ENCODE measurements at places on chromosomes 11 and 22.

DNA sequence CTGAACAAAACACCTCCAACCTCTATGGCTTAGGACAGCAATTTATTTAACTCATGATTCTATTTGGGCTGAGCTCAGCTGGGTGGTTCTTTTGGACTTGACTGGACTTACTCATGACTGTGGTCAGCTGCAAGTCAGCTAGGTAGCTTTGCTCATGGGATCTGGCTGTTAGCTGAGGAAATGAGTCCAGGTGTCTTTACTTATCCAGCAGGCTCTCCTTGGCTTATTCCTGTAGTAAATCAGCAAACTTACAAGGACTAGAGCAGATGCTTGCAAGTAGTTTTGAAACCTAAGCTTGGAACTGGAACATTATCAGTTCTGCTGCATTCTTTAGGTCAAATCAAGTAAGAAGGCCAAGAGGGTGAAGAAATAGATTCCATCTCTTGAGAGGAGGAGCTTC lies 8.0 kb upstream of the HIKESHI start:
- DNase-seq = no peak

DNA sequence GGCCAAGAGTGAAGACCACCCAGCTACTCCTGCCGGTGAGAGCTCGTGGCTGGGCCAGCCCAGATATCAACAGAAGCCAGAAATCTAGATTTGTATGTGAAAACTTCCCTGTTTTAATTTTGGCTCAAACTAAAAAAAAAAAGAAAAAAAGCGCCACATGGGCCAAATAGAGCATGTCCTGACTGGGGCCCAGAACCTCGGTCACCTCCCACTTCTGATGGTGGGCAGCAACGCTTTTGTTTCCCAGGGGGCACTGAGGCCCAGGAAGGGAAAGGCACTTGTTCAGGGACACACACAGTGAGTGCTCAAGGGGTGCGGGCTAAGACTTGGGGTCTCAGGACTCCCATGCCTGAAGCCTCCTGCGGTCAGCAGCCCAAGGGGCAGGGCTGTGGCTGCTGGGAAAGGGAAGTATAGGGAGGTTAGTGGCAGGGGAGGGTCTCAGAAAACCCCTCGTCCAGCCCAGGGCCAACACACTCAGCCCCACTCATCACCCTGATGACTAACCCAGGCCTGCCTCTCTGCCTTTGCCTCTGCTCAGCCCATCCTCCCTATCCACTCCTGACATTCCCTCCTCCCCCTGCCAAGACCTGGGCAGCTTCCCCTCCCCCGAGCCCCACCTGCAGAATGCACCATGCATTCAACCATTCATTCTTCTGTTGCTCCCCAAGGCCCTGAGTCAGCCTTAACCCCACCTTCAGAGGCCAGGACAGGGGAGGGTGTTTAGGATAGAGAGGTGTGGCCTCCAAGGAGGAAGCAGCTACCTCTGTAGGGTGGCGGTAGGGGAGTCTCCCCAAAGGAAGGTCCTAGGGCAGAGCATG lies 30.0 kb upstream of the TCF20 start:
- no peak for DNase-seq

DNA sequence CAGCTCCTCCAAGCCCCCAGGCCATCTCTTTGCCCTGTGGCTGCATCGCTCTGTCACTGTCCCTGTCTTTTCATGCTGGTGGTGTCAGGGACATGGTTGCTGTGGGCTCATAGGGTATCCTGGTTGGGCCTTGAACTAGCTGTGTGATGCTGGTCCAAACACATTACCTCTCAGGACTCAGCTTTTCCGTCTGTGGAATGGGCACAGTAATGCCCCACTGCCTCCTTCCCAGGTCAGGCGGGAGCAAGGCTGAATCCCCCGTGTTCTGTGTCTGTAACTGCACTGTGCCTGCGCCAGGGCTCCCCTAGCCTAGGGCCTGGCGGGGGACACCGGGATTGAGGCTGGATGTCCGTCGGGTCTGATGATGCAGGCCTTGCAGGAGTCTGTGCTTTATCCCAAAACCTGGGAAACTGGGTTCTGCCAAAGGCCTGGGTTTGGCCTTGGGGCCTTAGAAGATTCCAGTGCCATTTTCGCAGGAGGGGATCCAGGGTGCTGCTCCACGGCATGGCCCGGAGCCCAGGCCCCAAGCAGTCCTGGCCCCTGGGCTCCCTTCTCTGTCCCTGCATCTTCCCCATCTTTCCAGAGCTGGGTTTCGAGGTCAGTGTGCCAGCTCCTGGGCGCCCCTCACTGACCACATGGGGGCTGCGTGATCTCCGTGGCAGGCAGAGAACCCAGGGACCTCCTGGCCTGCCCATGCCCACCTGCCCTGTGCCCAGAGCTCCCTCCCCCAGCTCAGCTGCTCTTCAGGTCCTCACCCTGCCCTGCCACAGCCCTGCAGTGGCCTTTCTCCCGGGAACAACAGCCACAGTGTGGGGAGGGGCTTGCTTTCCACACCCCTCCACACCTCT lies 32.7 kb upstream of the CELSR1 start:
- no peak for DNase-seq

DNA sequence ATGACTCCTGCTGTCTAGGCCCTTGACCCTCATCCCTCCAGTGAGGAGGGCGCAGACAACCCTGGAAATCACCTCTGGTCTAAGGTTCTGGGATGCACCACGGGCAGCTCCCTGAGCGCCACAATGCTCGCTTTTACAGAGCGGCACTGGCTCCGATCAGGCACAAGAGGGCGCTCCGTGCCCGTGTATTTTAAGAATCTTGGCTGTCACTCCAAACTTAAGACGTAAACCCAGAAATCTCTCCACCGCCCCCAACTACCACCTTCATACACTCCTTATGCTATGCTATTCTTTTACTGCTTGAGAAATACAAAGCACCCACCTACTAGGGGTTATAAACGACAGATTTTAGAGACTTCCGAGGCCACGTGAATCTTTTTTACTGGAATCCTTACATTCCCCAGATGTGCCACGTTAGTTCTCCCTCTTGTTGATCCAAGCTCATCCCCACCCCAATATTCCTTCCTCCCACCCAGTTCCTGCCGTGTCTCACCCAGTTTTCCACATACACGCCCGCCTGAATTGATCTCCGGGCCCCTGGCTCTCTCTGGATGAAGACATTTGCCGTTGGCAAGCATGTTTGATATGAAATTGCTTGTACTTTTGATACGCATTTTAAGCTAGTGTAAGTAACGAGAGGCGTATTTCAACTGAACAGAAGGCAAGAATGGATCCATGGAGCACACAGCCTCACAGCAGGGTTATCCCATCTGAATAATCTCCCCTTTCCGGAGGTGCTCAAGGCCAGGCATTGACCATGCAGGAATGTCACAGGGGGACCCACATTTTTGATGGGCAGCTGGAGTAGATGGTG lies 453.5 kb downstream of the OPCML start:
- peak; percentile 18 for DNase-seq

DNA sequence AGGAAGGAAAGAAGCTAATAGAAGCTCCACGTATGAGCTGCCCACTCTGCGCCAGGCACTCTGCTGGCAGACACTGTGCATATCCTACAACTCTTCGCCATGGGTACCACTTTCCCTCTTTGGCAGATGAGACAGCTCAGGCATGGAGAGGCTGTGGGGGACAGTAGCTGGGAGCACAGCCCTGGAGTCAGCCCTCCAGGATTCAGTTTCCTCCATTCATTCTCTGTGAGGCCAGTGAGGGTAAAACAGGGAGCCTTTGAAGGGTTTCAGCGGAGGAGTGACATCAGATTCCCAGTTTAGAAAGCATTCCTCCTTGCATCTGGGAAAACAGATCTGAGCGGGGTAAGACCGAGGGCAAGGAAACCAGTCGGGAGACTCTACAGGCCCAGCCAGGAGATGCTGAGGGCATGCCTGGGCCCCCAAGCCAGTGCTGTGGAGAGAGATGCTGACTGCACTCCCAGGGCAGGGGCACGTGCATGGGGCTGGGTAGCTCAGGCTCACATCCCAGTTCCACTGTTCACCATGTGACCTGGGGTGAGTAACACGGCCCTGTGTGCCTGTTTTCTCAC lies 58.3 kb upstream of the EMID1 start:
- no peak for DNase-seq

GRCh38 chr11:82305123-82305522 lies 428.5 kb downstream of the FAM181B start:
- no peak for DNase-seq

DNA sequence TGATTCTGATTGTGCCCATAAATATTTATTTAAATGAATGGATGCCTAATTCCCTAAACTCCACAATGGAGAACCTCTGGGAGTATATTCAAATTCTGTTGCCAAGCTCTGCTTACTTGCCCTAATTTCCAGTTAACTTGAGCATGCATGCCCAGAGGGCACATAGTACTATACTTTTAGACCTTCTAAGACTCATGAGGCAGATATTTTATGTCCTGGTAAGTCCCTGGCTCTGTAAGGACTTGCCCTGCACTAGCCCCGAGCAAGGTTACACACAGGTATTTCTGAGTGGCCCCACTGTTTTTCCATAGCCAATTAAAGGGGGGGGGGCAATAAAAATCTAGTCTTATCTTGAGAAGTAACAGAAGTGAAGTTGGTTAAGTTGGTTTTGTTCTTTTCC lies 21.1 kb upstream of the CAPRIN1 start:
- no peak for DNase-seq

GRCh38 chr22:47547239-47547661 lies 784.8 kb downstream of the TBC1D22A start:
- no peak for DNase-seq

DNA sequence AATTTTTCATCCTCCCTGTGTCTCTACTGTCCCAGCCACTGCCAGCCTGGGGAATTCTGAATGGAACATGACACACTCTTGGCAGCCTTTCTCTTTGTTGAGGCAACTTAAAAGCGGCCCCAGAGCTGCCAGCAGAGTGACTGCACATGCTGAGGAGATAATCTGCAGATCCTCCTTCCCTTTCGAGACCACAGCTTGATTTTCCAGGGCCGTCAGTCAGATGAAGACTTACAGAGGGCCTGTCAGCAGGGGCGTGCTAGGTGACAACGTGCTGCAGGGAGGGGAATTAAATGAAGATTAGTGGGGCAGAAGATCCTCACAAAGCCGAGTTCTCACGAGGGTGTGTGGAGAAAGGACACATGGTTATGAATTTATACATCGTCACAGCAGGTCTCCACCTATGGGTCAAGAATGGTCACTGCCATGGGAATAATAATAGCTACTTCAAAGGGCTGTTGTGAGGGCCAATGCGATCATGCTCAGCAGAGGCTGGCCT lies 193.5 kb upstream of the PITPNB start:
- peak; percentile 80 for DNase-seq

DNA sequence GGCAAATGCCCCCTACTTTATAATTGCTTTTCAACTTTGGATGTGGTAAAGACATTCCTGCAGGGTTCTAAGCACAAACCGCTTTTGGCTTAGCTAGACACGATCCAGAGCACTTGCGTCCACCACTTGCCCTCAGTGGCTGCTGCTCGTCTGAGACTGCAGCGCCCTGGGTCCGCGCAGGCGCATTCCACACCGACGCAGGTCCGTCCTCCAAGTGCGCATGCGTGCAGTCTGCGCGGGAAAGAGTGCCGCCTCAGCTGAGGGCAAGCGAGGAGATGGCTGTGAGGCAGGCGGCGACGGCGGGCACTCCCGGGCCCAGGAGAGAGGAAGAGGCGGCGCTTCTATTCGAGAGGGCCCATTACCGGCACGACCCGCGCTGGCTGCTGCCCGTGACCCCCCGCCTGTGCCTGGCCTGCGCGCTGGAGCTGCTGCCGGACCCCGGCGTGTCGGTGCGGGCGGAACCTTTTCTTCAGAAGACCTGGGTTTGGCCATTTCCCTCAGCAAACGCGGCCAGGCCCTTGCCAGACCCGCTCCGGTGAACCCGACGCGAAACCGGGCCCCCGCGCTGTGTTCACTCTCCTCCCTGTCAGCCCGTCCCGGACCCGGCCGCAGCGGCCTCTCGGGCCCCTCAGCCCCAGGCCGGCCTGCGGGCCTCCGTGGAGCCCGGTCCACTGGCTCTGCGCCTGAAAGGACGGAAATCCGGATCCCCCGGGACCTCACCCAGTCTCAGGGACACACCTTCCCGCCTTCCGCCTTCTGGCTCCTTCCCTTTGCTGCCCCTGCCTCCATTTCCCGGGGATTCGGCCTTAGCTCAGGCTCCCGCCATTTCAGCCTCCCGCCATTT lies at the start of gene MEI1:
TSS of gene MEI1 (plus strand) at position 240 of the 844 bp plus-strand sequence. CDS start at position 276, 36 bp downstream.
- peak; percentile 88 for DNase-seq

- DNase-seq = no peak
These were observed 556.3 kb upstream of the ANO3 start for GRCh38 chr11:25775603-25776002.

DNA sequence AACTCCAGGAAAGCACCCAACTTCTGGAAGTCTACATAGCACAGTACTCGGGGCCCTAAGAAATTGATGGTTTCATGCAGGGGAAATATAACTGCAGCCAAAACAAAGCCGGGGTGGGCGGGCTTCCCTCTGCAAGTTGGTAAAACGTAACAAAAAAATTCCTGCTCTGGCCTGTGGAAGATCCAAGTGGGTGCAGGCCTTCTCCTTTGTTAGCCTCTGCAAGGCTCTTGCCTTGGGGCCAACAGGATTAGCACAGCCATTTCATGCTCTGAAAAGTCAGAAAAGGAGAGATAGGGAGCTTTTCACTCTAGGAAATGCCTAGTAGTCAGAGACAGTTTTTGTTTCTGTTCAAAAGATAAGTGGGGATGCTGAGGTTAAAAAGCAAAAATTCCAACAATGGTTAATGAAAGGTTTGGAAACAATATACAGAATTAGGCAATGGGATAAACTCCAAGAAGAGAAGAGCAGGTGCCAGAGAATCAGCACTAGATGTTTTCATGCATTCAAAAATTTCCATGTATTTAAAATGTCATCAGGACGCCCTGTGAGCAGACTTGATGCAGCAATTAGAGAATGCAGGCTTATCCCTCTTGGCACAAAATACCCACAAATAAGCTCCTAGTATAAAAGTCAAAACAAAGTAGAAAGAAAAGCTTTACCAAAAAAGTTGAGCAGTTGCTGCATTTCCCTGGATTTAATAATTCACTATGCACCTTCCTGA lies 72.3 kb upstream of the CHRM4 start:
- DNase-seq = no peak

DNA sequence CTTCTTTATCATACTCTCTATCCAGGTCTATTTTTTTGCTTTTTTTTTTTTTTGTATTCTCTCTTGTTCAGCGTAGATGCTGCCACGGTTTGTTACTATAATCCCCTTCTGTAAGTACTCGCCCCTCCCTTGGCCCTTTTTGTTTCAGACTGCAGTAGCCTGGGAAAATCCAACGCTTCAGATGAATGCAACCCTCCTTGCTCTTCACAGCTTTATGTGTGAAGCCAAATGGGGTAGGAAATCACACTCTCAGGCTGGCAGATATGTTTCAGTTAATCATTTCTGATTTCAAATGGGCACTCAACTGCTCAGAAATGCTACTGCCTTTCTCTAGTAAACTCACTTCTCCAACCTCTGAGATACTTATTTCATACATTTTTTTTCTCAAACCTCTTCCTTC lies 149.1 kb downstream of the LARGE1 start:
- DNase-seq = no peak

DNA sequence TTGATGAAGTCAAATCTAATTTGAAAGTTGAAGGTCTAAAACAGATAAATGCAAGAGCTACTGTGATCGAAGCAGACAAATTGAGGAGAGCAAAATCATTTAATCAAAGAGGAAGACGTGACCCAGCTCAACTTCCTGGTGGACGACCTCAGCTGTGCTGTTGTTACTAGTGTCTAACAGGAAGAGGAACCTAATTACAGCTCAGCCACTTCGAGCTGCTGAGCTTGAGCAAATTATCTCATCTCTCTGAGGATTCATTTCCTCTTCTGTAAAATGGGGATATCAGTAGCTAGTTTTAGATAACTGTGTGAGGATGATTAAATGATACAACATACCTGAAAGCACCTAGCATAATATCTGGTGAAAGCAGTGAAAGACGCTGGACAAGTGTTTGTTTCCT lies 48.6 kb upstream of the OLFML1 start:
- DNase-seq = no peak

- DNase-seq = no peak
These were observed 52.6 kb downstream of the PITPNB start for GRCh38 chr22:27866135-27867084.
